ENCODE measurements at places on chromosomes 12 and 14.

GRCh38 chr12:90989686-90990111 lies 15.1 kb downstream of the EPYC start:
- DNase-seq = no peak

DNA sequence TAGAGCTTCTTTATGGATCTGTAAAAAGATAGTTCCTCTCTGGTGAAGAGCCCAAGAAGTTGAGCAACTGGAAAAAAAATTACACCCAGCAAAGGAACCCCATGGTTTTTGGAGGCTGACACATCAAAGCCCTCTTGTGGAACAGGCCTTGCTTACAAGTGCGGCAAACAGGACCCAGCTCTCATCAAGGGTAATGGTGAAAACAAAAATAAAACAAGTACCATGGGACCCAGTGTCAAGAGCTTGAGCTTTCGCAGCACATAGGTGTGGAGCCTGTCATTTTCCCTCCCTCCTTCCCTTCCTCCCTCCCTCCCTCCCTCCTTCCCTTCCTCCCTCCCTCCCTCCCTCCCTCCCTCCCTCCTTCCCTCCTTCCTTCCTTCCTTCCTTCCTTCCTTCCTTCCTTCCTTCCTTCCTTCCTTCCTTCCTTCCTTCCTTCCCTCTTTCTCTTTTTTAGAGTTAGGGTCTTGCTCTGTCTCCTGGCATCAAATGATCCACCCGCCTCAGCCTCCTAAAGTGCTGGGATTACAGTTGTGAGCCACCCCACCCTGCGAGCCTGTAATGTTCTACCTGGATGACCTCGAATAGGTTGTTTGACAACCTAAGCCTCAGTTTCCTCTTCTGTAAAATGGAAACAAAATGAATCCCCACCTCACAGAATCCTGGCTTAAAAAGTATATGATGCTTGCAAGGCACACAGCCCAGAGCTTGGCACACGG lies 114.3 kb upstream of the RPH3A start:
- DNase-seq = no peak

DNA sequence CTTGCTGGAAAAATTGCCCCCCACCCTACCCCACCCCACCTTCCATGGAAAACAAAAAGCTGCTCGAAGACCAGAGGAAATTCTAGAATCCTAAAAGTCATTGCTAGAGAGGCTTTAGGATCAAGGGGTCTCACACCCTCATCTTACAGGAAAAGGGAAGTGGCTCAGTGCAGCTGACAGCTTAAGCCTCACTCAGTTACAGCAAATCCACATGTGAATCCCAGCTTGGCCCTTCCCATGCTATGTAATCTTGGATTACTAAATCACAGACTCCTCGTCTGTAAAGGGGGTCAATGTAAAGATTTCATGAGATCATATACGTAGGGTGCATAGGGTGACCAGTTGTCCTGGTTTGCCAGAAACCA lies 25.9 kb downstream of the CMKLR1 start:
- DNase-seq = no peak

DNA sequence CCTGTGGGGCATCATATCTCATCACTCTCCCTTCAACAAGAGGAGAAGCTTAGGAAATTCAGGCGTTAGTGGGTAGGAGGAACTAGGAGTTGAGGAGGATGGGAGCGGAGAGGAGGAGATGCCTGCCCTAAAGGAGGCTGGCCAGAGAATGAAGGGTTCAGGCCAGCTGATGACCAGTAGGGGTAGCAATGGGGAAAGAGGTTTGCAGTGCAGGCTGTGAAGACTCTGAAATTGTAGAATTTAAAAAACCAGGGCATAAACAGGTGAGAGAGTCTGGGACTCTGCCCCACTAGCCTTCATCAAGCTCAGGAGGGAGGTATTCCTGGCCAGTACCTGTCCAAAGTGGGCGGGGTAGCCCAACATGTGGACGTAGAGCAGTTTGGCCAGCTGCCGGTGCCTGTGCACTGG lies 809 bp downstream of the AP1G2 start:
- DNase-seq = no peak

DNA sequence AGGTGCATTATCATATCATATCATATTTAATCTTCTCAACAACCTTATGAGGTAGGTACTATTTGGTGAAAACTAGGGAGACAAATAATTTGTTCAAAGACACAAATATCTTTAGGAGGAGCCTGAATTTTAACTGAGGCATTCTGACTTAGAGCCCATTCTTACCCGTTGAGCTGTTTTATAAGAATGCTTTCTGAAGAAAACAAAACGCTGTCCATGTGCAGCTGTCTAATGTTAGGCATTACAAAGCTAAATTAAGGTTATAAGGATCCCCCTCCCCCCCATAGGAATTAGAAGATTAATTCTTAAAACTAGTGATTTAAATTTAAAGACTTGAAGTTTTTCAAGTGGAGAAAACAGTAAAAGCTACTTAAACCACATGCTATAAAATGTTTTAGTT lies 6.4 kb downstream of the KTN1 start:
- no peak for DNase-seq

GRCh38 chr14:59819446-59820088 lies 51.0 kb downstream of the RTN1 start:
- no peak for DNase-seq

DNA sequence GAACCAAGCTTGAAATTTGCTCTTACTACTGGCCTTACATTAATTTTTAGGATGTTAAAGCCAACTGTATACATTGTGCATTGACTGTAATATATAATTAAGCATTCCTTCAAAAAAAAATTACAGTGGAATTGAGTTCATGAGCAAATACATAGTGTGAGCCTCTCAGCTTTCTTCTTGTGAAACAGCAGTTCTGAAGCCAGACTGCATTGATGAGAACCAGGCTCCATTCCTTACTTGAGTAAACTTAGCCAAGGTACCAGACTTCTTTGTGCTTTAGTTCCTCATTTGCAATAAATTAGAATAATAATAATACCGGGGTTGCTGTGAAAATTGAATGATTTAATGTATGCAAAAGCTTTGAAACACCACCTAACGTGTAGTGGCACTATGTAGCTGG lies 169.5 kb downstream of the ANO4 start:
- DNase-seq = no peak

- no peak for DNase-seq
Measured at GRCh38 chr12:82514880-82515279, 156.6 kb downstream of the METTL25 start.

DNA sequence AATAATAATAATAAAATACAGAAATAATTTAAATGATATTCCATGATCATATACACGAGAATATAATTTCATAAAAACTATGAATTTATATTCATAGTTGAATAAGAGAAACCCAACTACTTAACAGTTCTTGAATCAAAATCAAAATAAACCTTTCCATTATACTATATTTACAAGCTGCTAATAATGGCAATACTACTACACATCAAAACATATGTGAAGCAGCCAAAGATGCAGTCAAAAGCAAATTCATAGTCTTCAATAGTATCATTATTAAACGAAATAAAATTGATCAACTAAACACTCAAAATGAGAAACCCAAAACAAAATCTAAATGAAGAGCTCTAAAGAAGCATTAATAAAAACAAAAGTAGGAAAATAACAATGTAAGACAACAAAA lies 197.1 kb downstream of the TMEM132D start:
- no peak for DNase-seq

DNA sequence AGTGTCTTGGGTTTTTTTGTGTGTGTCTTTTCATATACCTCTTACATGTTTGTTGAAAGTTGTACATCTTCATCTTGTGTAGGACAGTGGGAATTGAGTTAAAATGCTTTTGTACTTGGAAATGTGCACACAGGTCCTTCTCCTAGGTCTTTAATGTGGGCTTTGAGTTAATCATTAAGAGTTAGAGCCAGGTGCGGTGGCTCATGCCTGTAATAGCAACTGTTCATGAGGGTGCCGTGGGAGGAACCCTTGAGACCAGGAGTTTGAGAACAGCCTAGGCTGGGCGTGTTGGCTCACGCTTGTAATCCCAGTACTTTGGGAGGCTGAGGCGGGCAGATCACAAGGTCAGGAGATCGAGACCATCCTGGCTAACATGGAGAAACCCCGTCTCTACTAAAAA lies 13.9 kb downstream of the CLECL1 start:
- DNase-seq = no peak

DNA sequence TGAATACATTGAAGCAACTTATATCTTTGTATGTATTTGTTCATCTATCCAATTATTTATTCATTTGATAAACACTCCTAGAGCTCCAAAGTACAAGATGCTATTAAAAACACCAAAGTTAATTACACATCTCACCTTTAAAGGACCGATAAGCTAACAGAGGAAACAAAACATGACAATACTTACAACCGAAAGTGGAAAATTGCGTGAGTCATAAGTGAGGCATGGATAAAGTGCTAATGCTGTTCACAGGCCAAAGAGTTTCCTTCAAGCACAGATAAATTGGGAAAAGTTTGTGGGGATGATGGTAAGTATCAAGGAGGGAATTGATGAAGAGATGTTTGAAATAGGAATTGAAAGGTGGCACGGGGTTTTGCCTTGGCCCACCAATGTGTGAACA lies 172.8 kb upstream of the KITLG start:
- DNase-seq = no peak

DNA sequence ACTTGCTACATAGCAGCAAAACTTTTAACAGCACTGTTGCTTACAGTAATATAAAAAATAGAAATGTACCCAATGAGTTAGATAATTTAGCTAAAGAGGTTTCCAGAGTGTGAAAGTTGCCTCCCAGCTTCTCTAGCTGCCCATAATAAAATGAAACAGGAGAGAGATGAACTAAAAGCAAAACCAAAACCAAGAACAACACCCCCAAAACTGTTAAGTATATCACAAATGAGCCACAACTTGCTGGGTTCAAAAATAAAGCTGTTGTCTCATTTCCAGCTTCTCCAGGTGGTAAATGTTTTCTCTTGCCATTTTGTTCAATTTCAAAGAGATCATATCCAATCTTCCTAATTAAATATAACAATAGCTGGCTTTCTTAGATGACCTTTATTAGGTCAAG lies 614.0 kb downstream of the ETNK1 start:
- DNase-seq = no peak

- DNase-seq = no peak
Measured at GRCh38 chr12:50271724-50272247, 11.5 kb downstream of the LIMA1 start.

- DNase-seq = no peak
Measured at GRCh38 chr14:74865156-74865555, 10.8 kb downstream of the PROX2 start.

DNA sequence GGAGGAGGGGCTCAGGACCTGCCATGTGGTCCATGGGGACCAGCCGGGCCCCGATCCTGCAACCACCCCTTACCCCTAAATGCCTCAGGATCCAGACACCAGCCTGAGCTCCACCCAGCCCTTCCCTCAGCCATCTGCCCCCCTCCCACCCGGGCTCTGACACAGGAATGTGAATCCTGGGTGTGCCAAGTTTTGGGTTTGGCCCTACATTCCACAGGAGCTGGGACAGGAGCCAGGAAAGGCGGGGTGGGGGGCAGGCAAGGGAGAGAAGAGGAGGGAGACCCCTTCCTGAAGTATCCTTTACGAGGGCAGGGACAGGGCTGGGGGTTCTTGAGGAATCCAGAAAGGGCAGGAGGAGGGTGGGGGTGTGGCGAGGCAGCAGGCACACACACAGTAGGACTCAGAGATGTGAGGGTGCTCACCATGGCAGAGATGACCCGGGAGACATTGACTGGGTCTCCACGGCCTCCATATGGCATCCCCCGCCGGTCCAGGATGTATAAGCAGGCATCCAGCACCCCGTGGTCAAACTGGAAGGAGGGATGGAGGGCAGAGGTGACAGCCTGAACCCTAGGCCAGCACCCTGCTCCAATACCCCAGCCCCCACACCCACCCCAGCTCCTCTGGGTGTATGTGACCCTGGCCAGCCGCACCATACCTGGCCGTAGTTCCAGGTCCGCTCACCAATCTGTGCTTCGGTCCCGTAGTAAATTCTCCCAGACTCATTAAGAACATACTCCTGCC lies 3.5 kb downstream of the TGM1 start:
- no peak for DNase-seq

- no peak for DNase-seq
Measured at GRCh38 chr12:107732365-107732764, 28.6 kb downstream of the PRDM4 start.

GRCh38 chr12:111600205-111600642 lies 1.1 kb upstream of the ATXN2 start:
- DNase-seq = no peak

DNA sequence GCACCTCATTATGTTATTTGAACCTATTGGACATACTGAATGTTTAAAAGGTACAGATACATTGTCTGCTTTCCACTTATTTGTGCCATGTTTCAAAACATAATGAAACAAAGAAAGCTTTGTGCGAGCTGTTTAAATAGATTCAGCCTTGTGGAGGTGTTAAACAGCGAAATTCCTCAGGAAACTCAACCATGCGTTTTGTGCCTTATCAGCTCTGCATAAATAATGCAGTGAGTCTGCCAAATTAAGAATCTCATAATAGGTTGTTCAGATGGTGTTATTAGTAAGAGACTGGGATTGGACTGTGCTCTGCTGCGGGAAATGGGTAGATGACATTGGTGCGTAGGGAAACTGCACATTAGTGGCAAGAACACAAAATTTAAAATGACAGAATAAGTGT lies 163.7 kb upstream of the CLEC14A start:
- no peak for DNase-seq

DNA sequence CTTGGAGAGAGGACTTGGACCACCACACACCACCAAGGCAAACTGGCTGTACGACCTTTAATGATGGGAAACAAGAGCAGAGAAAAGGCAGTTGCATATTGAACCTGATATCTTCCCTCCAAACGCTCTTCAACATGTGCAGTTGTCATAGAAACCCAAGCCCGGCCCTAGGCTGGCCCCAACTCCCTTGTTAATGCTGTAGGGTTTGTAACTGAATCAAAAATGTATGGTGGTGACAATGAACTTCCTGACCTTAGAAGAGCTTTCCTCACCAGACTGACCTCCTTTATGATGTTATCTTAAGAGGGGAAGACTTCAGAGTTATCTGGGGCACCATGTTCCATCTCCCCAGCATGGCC lies 12.3 kb downstream of the APOLD1 start:
- no peak for DNase-seq

DNA sequence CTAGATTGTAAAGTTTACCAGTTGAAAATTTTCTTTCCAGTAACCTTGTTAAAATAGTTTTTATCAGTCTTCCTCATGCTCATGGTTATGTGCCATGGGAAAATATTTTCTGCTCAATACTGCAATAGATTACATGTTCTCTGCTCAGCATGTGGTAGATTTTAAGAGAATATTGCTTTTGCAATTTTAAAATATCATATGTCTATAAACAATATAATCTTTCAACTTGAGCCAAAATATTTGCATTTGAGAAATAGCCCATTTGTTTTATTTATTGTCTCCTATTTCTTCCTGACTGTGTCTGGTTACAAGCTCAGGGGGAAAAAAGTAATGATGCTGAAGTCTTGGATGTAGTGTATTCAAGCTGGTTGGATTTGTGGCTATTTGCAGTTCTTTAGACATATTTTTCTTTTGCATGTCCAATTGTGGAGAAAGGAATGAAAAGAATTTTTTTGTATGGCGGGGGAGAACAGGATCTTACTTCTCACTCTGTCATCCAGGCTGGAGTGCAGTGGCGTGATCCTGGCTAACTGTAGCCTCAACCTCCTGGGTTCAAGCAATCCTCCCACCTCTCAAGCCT lies 342.6 kb upstream of the NAV3 start:
- DNase-seq = no peak

Data from T-helper 2 cell (primary cell).